Ovary (tissue), 10 donors: ENCODE measurements at places on chromosomes 6 and 20. TPM values are rescaled to one million over a fixed set of nuclear protein-coding genes. Genes with fewer than 3 reads are reported as not detected.

The OR2H2 gene
- total RNA-seq = not detected

The MYB gene
- total RNA-seq = 1.9 TPM

DNA sequence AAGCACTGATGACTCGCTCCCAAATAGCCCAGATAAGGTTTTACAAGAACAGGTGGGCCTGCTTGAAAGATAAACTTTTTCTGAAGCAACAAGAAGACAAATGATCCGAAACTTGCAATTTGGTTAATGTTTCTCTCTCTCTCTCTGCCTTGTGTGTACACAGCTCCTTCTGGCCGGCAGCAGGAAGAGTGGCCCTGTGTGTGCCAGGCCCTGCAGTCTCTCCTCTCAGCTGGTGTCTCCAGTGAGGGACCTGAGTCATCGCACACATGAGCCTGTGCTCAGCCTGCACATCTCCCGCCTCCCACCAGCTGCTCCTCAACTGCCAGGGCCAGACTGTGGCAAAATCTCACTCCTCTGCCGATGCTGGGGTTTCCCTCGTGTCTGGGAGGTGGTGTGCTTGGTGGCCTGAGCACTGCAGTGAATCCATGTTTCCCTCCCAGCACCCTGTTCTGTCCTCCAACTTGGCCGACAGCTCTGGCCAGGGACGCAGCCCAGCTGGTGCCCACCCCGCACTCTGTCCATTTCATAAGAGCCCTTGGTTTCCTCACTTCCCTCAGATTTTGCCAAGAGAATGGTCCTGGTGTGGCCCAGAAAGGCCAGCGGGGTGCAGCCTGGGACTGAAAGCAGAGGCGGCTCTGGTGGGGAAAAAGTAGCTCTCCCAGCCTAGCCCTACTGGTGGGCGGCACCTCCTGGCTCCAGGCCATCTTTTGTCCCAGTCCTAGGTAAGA, 49.4 kb downstream of the ERMARD start:
- no peak overlapping the region for H3K4me3 ChIP-seq
- H3K36me3 ChIP-seq = no peaks in the 10 kb centered on the region
- no peaks in the 10 kb centered on the region for H3K27me3 ChIP-seq
- no peak overlapping the region for H3K27ac ChIP-seq
- no peak for DNase-seq

The BCAS1 gene
- total RNA-seq = 0.46 TPM

- H3K27me3 ChIP-seq = no peaks in the 10 kb centered on the region
- no peaks in the 10 kb centered on the region for H3K36me3 ChIP-seq
- H3K27ac ChIP-seq = no peak overlapping the region
- DNase-seq = no peak
- no peak overlapping the region for H3K4me3 ChIP-seq
Measured at GRCh38 chr20:10110151-10110550, 75.4 kb downstream of the ANKEF1 start.

The SMAP1 gene
- total RNA-seq = 14.2 TPM

DNA sequence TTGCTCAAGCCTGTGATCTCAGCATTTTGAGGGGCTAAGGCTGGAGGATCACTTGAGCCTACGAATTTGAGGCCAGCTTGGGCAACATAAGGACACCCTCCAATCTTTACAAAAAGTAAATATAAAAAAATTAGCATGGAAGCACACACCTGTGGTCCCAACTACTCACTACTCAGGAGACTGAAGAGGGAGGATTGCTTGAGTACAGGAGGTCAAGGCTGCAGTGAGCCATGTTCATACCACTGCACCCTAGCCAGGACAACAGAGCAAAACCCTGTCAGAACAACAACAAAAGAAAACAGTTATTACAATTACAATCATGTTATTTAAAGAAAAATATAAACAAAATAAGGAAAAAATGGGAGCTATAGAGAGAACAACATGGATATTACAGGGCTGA, 82.5 kb upstream of the TNFAIP3 start:
- peaks cover 3% of the 10 kb centered on the region for H3K4me1 ChIP-seq
- H3K36me3 ChIP-seq = no peaks in the 10 kb centered on the region
- no peak for DNase-seq
- H3K27me3 ChIP-seq = no peaks in the 10 kb centered on the region
- H3K27ac ChIP-seq = no peak overlapping the region

The CLPSL2 gene
- total RNA-seq = not detected

DNA sequence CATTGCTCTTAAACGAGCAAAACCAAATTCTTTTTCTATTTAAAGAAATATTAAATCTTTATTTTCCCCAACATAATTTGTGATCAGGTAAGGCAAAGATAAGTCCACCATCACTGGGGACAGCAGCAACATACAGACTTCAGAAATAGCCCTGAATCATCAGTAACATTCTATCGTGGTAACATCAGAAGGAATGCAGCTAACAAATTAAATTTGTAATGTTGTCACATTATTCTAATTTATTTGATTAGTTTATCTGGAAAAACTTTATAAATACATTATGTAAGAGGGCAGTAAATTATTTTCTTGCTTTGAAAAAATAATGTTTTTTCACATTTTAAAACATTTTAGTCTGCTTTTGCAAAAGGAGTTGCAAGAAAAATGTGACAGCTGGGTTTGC, 53.6 kb upstream of the BCLAF1 start:
- H3K27ac ChIP-seq = no peak overlapping the region
- no peaks in the 10 kb centered on the region for H3K36me3 ChIP-seq
- no peak overlapping the region for H3K4me3 ChIP-seq
- H3K4me1 ChIP-seq = no peaks in the 10 kb centered on the region
- H3K27me3 ChIP-seq = no peaks in the 10 kb centered on the region

GRCh38 chr6:22146931-22147701, 149.7 kb downstream of the PRL start:
- H3K27me3 ChIP-seq = no peaks in the 10 kb centered on the region
- no peak overlapping the region for H3K4me3 ChIP-seq
- no peak overlapping the region for H3K27ac ChIP-seq
- no peak for DNase-seq
- peaks cover 5% of the 10 kb centered on the region for H3K4me1 ChIP-seq
- no peaks in the 10 kb centered on the region for H3K36me3 ChIP-seq

The GRIK2 gene
- total RNA-seq = 0.82 TPM

DNA sequence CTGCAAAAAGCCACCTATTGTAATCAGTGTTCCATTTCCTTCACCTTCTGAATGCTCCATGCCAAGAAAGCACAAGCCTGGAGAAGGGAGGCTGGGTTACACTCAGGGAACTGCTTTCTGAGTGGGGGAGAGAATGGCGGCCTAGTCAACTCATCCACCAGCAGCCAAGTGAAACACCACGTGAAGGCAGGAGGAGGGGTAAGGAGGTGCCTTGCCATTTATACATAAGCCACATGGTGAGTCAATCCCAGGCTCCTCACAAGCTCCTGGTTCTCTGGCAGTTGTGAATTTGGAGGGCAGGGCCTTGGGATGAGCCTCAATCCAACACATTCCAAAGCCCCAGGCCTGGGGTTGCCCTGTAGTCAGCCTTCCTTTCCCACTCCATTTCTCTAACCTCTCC, 149.4 kb downstream of the CD24 start:
- H3K36me3 ChIP-seq = no peaks in the 10 kb centered on the region
- H3K4me1 ChIP-seq = no peaks in the 10 kb centered on the region
- no peak overlapping the region for H3K4me3 ChIP-seq
- no peak for DNase-seq
- H3K27me3 ChIP-seq = no peaks in the 10 kb centered on the region

- no peak for DNase-seq
- H3K27me3 ChIP-seq = no peaks in the 10 kb centered on the region
- H3K36me3 ChIP-seq = no peaks in the 10 kb centered on the region
- no peak overlapping the region for H3K4me3 ChIP-seq
Measured at GRCh38 chr6:135052939-135053338, 1.7 kb downstream of the HBS1L start.

The HDGFL1 gene
- not detected for total RNA-seq

The CDH4 gene
- total RNA-seq = 0.25 TPM

- H3K4me3 ChIP-seq = peak overlapping the region; percentile 61
- DNase-seq = peak; percentile 76
- H3K36me3 ChIP-seq = no peaks in the 10 kb centered on the region
- peaks cover 8% of the 10 kb centered on the region for H3K4me1 ChIP-seq
- H3K27me3 ChIP-seq = no peaks in the 10 kb centered on the region
Measured at GRCh38 chr6:31901415-31901952, 402 bp downstream of the ZBTB12 start.

The ZKSCAN4 gene
- 6.0 TPM for total RNA-seq

- H3K36me3 ChIP-seq = no peaks in the 10 kb centered on the region
- H3K4me1 ChIP-seq = peaks cover 7% of the 10 kb centered on the region
- DNase-seq = no peak
- H3K27ac ChIP-seq = no peak overlapping the region
- no peak overlapping the region for H3K4me3 ChIP-seq
- H3K27me3 ChIP-seq = no peaks in the 10 kb centered on the region
Measured at GRCh38 chr20:53146201-53146891, 174.2 kb downstream of the TSHZ2 start.

GRCh38 chr6:137560184-137560563, 66.0 kb upstream of the OLIG3 start:
- no peaks in the 10 kb centered on the region for H3K4me1 ChIP-seq
- no peak for DNase-seq
- no peaks in the 10 kb centered on the region for H3K27me3 ChIP-seq

The PTPRK gene
- total RNA-seq = 44.1 TPM

The PRL gene
- total RNA-seq = not detected

GRCh38 chr20:52828199-52828598, 144.0 kb upstream of the TSHZ2 start:
- no peak overlapping the region for H3K27ac ChIP-seq
- no peak overlapping the region for H3K4me3 ChIP-seq
- H3K27me3 ChIP-seq = no peaks in the 10 kb centered on the region

The FHL5 gene
- 12.0 TPM for total RNA-seq

DNA sequence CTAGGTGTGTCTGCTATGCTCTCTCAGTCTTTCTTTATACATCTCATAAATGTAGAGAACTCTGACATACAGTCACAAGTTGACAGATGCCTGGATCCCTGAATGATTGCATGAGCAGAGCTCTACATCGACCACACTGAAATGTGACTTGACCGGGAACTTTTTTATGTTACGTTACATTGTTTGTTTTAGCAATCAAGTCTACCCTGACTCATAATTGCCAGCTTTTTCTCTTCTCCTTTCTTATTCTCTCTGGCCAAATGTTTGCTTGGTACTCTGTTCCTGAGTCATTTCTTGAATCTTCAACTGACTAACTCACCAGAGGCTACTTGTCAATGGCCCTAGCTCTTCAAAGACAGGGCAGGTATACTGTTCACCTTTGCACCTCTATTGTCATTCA, 213.6 kb upstream of the DTNBP1 start:
- H3K4me1 ChIP-seq = peaks cover 4% of the 10 kb centered on the region
- no peaks in the 10 kb centered on the region for H3K36me3 ChIP-seq
- no peak overlapping the region for H3K27ac ChIP-seq
- H3K4me3 ChIP-seq = no peak overlapping the region
- no peaks in the 10 kb centered on the region for H3K27me3 ChIP-seq

The COX4I2 gene
- total RNA-seq = 1.9 TPM

The MICB gene
- total RNA-seq = 1.3 TPM

DNA sequence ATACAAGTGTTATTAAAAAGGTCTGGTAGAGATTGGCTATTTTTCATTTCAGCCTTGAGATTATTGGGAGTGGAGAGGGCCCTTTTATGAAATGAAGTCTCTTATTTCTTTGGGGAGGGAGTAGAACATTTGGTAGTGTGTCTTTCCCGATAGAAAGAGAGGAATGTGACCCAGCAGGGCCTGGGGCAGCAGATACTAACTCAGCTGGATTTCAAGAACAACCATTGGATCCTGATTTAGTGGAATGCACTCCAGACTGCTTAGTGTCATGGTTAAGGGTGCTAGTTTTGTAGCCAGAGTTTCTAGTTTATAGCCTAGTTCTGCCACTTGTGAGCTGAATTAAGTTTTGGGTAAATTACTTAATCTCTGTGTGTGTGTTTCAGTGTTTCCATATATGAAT, 18.4 kb upstream of the FLRT3 start:
- H3K36me3 ChIP-seq = no peaks in the 10 kb centered on the region
- no peak for DNase-seq
- H3K4me1 ChIP-seq = no peaks in the 10 kb centered on the region
- H3K4me3 ChIP-seq = no peak overlapping the region
- H3K27me3 ChIP-seq = no peaks in the 10 kb centered on the region

DNA sequence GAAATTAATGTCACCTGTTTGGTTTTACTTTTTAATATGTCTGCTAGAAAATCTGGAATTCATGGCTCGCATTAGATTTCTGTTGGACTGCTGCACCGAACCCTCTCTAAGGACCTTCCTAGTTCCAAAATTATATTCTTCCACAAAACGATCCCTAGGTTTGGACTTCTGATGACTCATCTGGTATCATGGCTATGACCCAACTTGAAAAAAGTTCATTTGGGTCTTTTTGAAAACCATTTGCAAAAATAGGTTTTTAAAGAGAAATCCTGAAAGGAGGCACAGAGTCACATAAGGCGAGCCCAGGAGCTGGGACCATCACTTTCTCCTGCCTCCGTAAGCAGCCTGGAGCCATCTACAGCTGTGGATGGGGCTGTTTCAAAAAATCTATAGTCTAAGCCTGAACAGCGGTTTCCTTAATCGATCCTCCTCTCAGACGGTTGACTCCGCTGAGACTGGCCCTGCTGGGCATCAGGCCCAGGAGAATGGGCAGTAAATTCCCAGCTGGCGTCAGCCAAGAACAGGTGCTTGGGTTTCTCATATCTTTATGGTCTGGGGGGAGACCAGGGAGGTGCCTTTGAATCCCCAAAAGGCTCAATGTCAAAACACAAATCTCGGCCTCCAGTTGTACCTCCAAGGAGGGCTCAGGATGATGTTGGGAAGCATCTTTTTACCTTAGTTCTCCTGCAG, 44.6 kb downstream of the SLC24A3 start:
- no peak for DNase-seq
- H3K4me1 ChIP-seq = no peaks in the 10 kb centered on the region
- no peaks in the 10 kb centered on the region for H3K36me3 ChIP-seq
- H3K27ac ChIP-seq = no peak overlapping the region
- no peaks in the 10 kb centered on the region for H3K27me3 ChIP-seq

DNA sequence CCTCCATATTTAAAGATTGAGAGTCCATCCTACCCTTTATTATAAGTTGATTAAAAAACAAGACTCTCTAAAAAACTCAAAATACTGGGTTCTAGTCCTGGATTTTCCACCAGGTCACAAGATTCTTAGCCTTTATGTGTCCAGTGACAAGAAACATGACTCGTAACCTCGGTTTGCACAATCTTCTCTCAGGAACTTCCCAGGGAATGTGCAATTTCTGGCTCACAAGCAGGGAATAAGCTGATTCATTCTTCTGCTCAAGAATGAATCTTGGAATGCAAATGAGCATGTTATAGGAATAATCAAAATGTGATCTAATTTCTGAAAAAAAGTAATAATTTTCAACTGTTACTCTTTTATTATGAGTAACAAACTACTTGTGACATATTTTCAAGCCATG, 45.1 kb downstream of the OGFRL1 start:
- no peaks in the 10 kb centered on the region for H3K27me3 ChIP-seq
- no peak overlapping the region for H3K4me3 ChIP-seq
- H3K36me3 ChIP-seq = no peaks in the 10 kb centered on the region
- H3K27ac ChIP-seq = no peak overlapping the region
- no peaks in the 10 kb centered on the region for H3K4me1 ChIP-seq
- no peak for DNase-seq

GRCh38 chr6:29388533-29388932, 6.9 kb upstream of the OR12D2 start:
- no peak overlapping the region for H3K4me3 ChIP-seq
- no peaks in the 10 kb centered on the region for H3K27me3 ChIP-seq
- DNase-seq = no peak

GRCh38 chr6:157223021-157223430, 100.3 kb downstream of the TMEM242 start:
- H3K36me3 ChIP-seq = no peaks in the 10 kb centered on the region
- peaks cover 3% of the 10 kb centered on the region for H3K4me1 ChIP-seq
